ENCODE measurements at places on chromosomes 1 and 21. TPM values are rescaled to one million over a fixed set of nuclear protein-coding genes. Genes with fewer than 3 reads are reported as not detected.

DNA sequence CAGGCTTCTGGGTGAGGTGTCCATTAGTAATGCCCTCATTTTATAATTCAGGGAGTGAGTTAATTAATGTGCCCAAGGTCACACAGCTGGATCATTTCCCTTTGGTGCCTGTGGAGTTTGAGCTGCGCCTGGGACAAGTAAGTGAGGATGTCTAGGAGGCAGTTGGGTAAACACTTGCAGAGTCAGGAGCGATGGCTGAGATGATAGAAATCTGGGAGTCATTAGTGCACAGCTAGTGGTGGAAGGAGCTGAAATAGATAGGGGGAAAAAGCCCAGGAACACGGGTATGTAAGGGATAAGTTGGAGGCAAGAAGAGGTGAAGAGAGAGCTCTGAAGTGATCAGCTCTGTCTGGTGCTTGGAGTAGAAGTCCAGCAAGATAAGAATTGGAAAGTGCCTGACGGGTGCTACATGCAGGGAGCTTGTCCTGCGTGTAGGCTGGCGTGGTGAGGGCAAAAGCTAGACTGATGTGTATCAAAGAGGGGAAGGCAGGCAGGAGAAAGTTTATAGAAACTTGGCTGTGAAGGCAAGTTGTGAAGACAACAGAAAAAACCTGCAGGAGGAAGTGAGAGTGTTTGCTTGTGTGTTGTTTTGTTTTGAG lies 1.7 kb upstream of the SCAF4 start:
- no peak overlapping the region for H3K4me3 ChIP-seq
- no peaks in the 10 kb centered on the region for H3K27me3 ChIP-seq
- H3K36me3 ChIP-seq = no peaks in the 10 kb centered on the region
- peak; percentile 7 for DNase-seq
- H3K4me1 ChIP-seq = peaks cover 22% of the 10 kb centered on the region
- H3K27ac ChIP-seq = no peak overlapping the region

- H3K27me3 ChIP-seq = no peaks in the 10 kb centered on the region
- H3K4me3 ChIP-seq = no peak overlapping the region
- no peaks in the 10 kb centered on the region for H3K36me3 ChIP-seq
- peak; percentile 11 for DNase-seq
- peaks cover 14% of the 10 kb centered on the region for H3K4me1 ChIP-seq
Observed at GRCh38 chr1:113784104-113784779, 25.0 kb upstream of the PHTF1 start.

DNA sequence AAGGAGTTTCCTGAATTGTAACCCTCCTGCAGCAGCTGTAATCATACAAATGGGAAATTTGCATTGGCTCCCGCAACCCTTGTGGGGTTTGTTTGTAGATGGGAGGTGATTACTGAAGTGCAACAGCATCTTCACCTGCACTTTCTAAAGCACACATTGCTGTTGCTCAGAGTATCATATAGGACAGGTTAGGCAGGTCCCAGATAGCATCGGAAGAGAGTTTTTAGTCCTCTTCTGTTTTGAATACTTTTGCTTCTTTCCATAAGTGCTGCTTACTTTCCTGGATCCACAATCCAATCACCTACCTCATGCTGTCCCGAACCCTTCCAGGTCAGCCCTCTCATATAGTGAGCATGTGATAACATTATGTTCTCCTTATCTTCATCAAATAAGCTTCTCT lies 300.4 kb downstream of the PTPRC start:
- H3K27me3 ChIP-seq = no peaks in the 10 kb centered on the region
- DNase-seq = no peak
- H3K4me3 ChIP-seq = no peak overlapping the region
- no peaks in the 10 kb centered on the region for H3K4me1 ChIP-seq

- H3K27me3 ChIP-seq = no peaks in the 10 kb centered on the region
- no peak overlapping the region for H3K4me3 ChIP-seq
Observed at GRCh38 chr1:39103328-39104157, 77.4 kb downstream of the NDUFS5 start.

The LINGO4 gene
- total RNA-seq = not detected

DNA sequence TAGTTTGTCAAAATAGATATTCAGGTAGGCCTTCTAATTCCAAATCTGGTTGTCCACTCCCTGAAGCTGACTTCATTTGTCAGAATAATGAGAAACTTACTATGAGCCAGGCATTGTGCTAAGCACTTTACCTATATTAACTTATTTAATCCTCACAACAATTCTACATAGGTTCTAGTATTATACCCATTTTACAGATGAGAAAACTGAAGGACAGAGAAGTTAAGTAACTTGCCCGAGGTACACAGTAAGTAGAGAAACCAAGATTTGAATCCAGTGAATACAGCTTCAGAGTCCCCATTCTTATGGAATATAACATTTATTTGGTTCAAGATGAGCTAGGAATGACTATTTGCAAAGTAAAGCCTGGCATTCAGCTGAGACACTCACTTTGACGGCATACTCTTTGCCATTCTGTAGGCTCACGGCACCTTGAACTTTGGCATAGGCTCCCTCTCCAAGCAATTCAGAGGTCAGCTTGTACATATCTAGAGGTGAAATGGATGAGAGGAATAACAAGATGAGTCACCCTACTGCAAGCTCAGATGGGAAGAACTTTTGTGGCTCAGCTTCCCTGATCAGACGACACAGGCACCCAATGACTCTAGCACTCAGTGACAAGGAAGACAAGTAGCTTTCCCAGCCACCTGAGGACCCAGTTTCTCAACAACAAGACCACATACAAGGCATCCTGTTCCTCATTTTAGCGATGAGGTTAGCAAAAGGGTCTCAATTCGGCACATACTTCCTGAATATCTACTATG lies 23.7 kb downstream of the MKNK1 start:
- H3K36me3 ChIP-seq = peaks cover 58% of the 10 kb centered on the region
- no peaks in the 10 kb centered on the region for H3K27me3 ChIP-seq
- H3K4me3 ChIP-seq = no peak overlapping the region
- peak; percentile 13 for DNase-seq
- no peaks in the 10 kb centered on the region for H3K4me1 ChIP-seq

- no peak within 1 kb of the TSS for H3K4me3 ChIP-seq
- no peak within 1 kb of the TSS for H3K27ac ChIP-seq
- DNase-seq = no peak
Observed at GRCh38 chr1:152325111-152325510, at the start of gene FLG. TSS of gene FLG (minus strand) at chr1:152325239. CDS start at chr1:152315456, 9,783 bp downstream.

DNA sequence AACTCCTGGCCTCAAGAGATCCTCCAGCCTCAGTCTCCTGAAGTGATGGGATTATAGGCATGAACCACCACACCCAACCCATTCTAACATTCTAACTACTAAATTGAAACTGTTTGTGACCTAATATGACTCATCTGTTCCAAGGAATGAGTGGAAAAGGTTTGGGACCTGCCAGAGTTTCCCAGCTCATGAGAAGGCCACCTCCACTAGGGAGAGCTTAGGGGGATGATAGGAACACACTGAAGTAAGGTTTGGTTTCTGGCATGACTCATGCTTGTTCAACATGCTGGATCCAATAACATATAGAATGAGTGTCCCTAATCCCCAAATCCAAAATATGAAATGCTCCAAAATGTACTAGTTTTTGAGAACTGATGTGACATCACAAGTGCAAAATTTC lies 18.9 kb upstream of the SCAF4 start:
- DNase-seq = peak; percentile 56
- H3K4me3 ChIP-seq = no peak overlapping the region

The BTBD19 gene
- 0.56 TPM for total RNA-seq

The NPR1 gene
- not detected for total RNA-seq

DNA sequence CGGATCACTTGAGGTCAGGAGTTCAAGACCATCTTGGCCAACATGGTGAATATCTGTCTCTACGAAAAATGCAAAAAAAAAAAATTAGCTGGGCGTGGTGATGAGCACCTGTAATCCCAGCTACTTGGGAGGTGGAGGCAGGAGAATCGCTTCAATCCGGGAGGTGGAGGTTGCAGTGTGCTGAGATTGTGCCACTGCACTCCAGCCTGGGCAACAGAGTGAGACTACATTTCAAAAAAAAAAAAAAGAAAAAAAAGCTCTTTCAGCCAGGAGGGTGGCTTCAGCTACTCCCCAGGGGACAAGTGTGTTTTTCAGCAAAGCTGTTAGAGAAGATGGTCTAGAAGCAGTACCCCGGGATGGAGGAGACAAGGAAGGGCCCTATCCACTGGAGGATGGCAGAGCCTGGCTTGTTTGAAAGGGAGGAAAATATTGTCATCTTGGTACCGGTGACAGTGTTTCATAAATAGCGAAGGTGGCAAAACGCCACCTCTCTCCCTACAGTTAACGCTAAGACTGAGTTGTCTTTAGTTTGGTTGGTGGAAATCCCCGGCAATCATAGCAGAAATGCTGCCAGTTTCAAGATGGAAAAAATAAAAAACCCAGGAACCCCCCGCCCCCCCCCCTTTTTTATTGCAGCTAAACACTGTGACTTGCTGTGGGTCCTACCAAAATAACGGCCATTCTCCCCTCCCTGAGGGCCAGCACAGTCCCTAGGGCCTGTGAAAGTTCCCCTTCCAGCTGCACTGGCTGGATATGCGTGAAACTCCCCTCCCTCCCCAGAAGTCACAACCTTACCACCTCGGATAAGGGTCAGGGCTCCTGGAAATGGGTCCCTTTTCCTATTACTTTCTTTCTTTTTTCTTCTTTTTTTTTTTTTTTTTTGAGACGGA lies 3.5 kb downstream of the PIK3CD start:
- H3K27me3 ChIP-seq = peaks cover 27% of the 10 kb centered on the region
- peaks cover 6% of the 10 kb centered on the region for H3K4me1 ChIP-seq
- H3K27ac ChIP-seq = no peak overlapping the region

GRCh38 chr1:156941675-156942074 lies 21.2 kb downstream of the LRRC71 start:
- no peak overlapping the region for H3K4me3 ChIP-seq
- H3K36me3 ChIP-seq = peaks cover 87% of the 10 kb centered on the region
- no peaks in the 10 kb centered on the region for H3K4me1 ChIP-seq
- H3K27ac ChIP-seq = no peak overlapping the region

- H3K27ac ChIP-seq = no peak overlapping the region
- H3K4me3 ChIP-seq = no peak overlapping the region
- H3K4me1 ChIP-seq = peaks cover 12% of the 10 kb centered on the region
- H3K36me3 ChIP-seq = no peaks in the 10 kb centered on the region
- DNase-seq = no peak
Observed at GRCh38 chr1:181075766-181076350, 12.6 kb upstream of the IER5 start.

The SELP gene
- not detected for total RNA-seq

Data from IMR-90 (cell line).